Colonic mucosa (tissue), 4 donors: ENCODE measurements at places on chromosomes 3 and 15. TPM values are rescaled to one million over a fixed set of nuclear protein-coding genes. Genes with fewer than 3 reads are reported as not detected.

Gene KNG1
- total RNA-seq, result 1.2 TPM

Gene GALK2
- 39.7 TPM for total RNA-seq

Gene THUMPD3
- total RNA-seq, result 46.0 TPM

Gene AMIGO3
- total RNA-seq, result 0.16 TPM

Gene ANKDD1A
- total RNA-seq, result 1.9 TPM

Gene NECTIN3
- total RNA-seq, result 47.4 TPM

Gene DUOXA2
- total RNA-seq, result 30.2 TPM

Gene LIPH
- total RNA-seq, result 58.3 TPM

Gene PDZRN3
- total RNA-seq, result 19.1 TPM

Gene TMEM207
- not detected for total RNA-seq

Gene CGNL1
- total RNA-seq, result 3.9 TPM

Gene PRSS50
- total RNA-seq, result not detected

Gene GRAMD1C
- total RNA-seq, result 4.1 TPM

Gene TIMMDC1
- total RNA-seq, result 88.6 TPM

Gene SUCNR1
- 0.05 TPM for total RNA-seq

Gene EXD1
- total RNA-seq, result not detected

Gene RHO
- total RNA-seq, result not detected

Gene TM6SF1
- 0.62 TPM for total RNA-seq

Gene GPR149
- total RNA-seq, result not detected

Gene UBAP1L
- total RNA-seq, result 1.2 TPM

Gene GRK7
- not detected for total RNA-seq

Gene TOPAZ1
- not detected for total RNA-seq

Gene SPATA12
- total RNA-seq, result 0.27 TPM

Gene CD96
- 2.8 TPM for total RNA-seq

Gene TTLL13
- total RNA-seq, result 1.2 TPM
